ENCODE measurements at places on chromosomes 7 and 10.

GRCh38 chr7:94174956-94175355 lies 170.8 kb upstream of the BET1 start:
- DNase-seq = no peak

- DNase-seq = no peak
Measured at GRCh38 chr7:129401228-129401966, 32.8 kb upstream of the STRIP2 start.

- no peak for DNase-seq
Measured at GRCh38 chr10:6064119-6064518, 2.0 kb upstream of the IL2RA start.

DNA sequence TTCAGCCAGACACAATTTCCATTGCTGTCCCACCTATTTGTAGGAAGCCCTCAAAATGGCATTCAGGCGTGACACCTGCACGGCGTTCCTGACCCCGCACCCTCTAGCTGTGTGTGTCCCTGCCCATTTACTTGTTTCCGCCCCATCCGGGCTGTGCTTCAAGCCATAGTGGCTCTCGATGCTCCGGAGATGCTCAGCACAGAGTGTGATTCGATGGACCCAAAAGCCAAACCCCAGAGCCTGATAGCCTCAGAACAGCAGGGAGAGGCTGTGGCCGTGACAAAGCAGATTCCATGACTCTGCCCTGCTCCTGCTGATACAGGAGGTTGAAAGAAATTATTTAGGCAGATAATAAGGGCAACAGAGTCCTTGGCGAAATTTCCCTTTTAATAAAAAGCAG lies 13.4 kb downstream of the BUD31 start:
- no peak for DNase-seq

- no peak for DNase-seq
Measured at GRCh38 chr7:93175219-93175618, 27.0 kb upstream of the SAMD9L start.

DNA sequence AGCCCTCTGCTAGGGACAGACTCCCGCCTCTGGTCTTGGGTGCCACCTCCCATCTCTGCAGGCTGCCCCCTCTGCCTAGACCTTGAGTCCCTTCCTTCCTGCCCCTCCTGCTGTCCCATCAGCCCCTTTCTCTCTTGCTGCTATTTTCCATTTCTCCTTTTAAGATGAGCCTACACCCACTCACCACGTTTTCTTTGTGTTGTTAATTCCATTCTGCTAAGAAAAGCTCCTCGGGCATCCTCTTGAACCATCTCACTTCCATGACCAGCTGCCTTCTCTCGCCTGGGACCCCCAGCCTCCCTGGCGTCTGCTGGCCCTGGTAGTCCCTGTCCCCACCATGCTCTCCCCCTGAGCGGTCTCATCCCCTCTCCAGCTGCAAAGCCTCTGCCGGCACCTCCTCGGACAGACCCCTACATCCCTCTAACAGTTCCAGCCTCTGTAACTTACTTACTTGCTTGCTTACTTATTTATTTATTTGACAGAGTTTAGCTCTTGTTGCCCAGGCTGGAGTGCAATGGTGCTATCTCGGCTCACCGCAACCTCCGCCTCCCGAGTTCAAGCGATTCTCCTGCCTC lies 95.8 kb upstream of the SH2B2 start:
- no peak for DNase-seq

DNA sequence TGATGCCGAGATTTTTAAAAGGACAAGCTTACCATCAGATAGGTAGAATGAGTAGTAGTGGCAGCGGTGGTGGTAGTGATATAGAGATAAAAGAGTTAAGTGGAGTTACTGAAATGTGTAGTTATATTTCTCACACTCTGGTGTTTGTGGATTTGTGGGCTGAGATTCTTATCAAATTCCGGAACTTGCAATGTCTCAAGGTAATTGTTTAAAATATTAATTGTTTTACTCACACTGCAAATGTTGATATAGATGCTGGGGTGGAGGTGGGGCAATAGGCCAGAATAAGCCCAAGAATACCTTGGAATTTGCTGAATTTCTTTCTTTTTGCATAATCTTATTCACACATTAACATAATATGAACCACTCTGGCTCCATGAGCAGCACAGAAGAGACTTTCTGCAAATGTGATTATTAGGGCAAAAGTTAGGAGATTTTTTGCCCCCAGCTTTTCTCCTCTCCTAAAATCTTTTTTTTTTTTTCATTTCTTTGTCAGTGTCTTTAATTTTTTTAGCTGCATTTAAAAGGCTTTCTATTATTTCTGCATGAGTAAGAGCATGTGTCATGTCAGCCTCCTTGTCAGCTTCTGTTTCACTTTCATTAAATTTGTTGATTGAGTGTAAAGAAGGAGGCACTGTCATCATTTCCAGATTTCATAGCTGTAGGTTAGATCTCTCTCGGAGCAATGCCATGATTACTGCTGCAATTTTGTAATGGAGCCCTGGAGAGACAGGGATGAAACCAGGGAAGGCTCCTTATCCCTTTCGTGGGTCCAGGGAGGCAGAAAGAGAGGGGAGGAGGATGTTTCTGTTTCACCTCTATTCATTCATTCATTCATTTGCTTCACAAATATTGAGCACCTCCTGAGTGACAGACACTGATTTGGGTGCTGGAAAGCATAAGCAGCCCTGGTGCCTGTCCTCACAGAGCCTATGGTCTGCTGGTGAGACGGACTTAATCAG lies 13.1 kb upstream of the SGMS1 start:
- DNase-seq = no peak

- DNase-seq = no peak
Measured at GRCh38 chr7:71470326-71470725, 338.4 kb downstream of the GALNT17 start.

- peak; percentile 61 for DNase-seq
Measured at GRCh38 chr10:119478111-119478802, 64.3 kb downstream of the RGS10 start.

DNA sequence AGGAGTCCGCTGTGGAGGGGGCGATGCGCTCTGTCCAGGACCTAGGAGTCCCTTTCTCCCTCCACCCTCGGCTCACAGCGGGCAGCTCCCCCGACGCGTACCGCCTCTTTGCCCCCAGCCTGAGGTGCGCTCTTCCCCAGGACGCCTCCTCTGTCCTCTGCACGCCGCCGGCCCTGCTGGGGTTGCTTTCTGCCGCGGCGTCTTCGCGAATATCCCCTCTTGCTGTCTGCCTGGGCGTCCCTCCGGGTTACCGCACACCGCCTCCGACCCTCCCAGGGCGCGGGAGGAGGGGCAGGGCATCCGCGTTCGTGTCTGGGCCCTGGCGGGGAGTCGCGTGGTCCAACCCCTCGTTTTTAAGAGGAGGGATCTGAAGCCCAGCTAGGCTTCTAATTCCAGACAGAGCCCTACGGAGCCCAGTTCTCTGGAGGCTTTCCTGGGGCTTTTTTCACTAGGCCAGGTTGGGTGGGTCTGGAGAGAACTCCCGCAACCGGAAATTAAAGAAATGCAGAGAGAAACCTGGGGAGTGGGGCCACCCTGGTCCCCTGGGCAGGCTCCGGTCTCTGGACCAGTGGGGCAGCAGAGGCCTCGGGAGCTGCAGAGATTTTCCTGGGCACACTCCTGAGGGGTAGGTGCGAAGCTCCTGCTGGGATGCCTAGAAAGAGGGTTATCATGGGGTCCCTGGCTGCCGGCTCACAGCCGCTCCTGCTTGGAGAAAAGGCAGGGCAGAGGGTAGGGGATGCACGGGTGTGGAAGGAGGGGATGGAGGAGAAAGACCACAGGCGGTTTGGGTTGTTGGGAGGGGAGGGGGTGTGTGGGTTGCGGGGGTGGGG lies 166.9 kb downstream of the UBE2H start:
- peak; percentile 14 for DNase-seq

DNA sequence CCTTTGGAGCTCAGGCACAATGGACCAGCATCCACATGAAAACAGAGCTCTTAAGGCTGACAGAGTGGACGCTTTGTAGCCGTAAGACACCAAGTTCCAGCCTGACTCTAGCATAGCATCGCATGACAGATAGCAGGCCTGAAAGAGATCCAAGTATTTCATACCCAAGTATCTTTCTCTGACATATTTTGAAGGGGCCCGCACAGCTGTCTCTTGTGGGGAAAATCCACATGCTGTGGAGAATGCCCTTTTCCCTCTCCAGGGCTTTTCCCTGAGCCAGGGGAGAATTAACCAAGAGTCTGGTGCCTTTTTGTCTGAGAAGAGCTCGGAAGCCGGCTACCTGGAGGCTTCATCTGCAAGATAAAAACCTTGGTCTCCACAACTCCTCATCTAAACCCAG lies 51.0 kb downstream of the CFAP46 start:
- no peak for DNase-seq

- DNase-seq = no peak
Measured at GRCh38 chr10:120015064-120015463, 122.5 kb downstream of the SEC23IP start.

GRCh38 chr10:73881221-73881919 lies 7.0 kb upstream of the CAMK2G start:
- no peak for DNase-seq

All from stimulated activated naive CD8-positive, alpha-beta T cell treated with anti-CD3 and anti-CD28 coated beads, Interleukin-15, Interleukin-2, amounts not matched to agents 100 U/mL and 50 U/mL, for 24 hours (primary cell).